NCI-H524 treated with DMSO at 0.1 percent for 48 hours (cell line): ENCODE measurements at places on chromosomes 2 and 18.

DNA sequence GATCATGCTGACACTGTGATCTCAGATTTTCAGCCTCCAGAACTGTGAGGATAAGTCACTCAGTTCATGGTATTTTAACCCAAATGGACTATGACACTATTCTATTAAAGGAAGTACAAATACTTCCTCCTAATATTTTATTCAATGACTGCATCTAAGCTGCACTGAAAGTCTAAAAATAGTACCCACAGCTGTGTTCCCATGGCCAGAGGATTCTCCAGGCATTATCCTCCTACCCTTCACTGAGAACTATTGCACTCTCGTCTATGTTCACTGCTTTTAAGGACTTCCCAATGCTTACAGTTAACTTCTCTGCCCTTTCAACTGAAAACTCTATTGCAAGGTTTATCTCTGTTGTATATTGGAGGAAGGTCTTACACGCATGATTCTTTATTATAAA, 15.2 kb downstream of the LRATD1 start:
- no peak for DNase-seq

DNA sequence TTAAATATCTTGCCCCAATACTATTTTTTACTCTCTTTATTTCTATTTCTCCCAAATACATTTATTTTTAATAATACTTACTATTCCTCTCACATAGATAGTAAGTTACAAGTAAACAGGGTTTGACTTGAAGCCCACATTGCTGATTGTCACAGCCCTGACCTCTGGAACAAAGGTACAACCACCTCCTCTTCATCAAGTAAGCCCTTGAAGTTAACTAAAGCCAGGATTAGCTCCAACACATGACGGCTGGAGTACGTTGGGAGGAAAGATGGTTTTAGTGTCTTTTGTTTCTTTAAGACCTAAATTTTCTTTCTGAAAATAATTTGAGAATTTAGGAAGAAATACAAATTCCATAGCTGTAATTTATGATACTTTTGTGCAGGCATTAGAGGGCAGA, 949 bp downstream of the MYOM1 start:
- no peak for DNase-seq

DNA sequence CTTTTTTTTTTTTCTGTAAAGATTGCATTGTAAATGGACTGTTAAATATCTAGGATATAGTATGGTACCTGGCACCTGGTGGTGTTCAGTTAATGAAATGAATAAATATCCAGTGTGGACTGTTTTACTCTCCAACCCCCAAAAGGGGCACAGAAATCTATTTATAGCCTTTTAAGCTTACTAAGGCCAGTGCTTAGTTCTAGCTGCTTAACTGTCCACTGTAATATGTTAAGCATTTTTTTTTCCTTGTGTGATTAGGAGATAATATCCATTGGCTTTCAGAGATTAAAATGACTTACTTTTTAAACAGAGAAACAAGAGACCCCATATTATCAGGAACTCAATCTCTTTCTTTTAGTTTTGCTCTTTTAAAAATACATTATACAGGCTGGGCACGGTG, 84.4 kb downstream of the ZNF532 start:
- no peak for DNase-seq

DNA sequence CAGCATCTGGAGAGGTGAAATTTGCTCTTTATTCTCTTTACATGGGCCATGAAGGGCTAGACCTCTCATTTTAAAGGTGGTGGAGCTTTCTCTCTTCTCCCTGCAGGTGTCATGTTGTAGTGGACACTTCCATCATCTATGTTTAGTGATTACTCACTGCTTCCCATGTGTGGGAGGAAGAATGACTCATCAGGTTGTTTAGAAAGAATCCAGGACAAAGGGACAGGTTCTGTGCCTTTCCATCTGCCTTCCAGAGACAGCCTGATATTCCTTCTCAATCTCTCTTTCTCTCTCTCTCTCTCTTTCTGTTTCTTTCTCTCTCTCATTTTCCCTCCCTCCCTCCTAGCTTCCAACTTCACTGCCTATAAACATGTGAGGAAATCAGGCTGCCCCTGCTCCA, 38.7 kb downstream of the SCG2 start:
- no peak for DNase-seq

- no peak for DNase-seq
These were observed 16.8 kb upstream of the ITM2C start for GRCh38 chr2:230847883-230848388.

GRCh38 chr18:29616867-29617266, 1425.7 kb downstream of the DSC3 start:
- no peak for DNase-seq

- no peak for DNase-seq
These were observed 196.5 kb downstream of the SATB2 start for GRCh38 chr2:199261239-199261638.

DNA sequence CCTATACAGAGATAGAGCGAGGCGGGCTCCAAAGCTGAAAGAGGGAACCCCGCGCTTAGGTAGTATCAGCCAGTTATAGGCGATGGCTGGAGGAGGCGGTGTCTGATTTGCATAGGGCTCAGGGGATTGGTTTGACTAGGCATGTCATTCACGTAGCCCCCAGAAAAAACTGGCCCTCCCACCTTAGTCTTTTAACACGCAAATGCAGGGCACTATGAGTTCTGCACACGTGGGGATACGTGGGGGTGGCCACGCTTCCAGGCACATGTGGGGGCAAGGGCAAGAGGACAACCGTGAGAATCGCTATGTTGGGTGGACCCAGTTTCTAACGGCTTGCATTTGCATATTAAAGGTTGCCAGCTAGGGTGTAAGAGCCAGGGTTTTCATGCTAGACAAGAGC, 56.7 kb upstream of the MSTN start:
- DNase-seq, result no peak

DNA sequence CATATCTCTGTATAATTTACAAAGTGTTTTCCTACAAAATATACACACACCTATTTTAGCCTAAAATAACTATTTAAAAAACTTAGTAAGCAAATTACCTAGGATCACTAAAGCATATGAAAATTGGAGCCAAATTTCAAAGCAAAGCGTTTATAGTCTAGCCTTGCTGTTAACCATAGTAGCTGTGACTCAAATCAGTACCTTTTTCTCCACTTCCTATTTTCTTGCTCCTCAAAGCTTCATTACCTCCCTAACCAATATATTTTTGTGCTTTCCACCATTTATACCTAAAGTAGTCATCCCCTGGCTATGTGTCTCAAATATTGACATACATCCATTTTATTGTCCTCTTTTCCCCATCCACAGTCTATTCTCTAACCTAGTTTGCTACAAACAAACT, 73.1 kb downstream of the ERBB4 start:
- DNase-seq, result no peak

- peak; percentile 85 for DNase-seq
These were observed 381.3 kb downstream of the SOX11 start for GRCh38 chr2:6073191-6074088.

DNA sequence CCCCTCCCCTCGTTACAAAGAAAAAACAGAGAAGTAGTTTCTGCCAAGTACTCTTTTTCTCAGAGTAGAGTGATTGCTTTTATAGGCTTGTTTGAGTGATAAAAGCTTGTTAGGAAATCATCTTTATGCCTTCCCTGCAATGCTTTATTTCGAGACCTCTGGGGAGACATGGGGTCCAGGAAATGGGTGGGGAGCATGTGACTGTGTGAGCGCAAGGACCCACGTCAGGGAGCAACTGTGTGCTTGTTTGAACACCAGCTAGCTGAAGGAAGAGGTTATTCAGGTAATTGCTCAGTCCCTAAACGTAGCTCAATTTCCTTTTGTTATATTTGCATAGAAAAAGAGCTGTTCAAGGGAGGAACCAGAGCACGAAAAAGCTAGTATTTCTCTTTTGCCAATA, 187.3 kb downstream of the FAM210A start:
- DNase-seq, result no peak

DNA sequence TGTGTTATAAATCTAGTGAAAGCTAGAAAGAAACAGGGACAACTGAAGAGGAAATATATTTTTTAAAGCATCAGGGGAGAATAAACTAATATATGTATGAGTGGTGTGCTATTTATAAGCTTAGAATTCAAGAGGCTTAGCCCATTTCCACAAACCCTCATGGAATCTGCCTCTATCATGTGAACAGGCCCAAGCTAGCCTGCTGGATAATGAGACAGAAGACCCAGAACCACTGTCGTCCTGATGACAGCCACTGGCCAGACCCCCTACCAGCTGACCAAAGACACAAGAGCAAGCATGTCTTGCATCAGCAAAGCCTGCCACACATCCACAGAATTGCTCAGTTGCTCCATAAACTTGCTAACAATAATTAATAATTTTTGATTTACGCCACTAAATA, 382.3 kb upstream of the NXPH2 start:
- no peak for DNase-seq

GRCh38 chr2:77488141-77488540, 34.0 kb downstream of the LRRTM4 start:
- no peak for DNase-seq

DNA sequence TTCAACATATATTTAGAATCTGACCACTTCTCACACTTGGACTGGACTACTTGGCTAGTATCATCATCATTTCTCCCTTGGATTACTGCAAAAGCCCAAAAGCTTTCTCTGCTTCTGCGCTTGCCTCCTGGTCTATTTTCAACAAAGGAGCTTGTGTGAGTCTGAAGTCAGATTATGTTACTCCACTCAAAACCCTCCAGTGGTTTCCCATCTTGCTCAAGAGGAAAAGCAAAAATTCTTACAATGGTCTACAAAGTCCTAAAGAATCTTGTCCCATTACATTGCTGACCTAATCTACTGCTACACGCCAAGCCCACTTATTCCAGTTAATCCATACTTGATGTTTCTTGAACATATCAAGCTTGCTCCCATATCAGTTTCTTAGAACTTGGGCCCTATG, 9.6 kb downstream of the PREPL start:
- no peak for DNase-seq

DNA sequence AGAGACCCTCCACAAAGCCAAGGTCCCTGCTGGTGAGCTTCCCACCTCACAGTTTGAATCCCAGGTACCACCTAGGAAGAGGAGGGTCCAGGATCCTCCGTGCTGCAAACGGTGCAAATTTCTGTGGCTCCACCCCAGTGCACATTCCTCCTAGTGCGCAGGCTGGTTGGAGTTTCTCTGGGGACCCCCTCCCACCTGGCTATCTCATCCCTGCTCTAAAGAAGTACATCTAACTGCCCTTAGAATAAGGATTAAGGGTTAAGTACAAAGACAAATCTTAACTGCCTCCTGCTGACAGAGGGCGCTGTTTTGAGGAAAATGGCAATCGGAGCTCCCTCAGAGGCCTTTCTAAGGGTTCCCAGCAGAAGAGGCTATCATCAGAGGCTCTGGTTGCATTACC, 109.6 kb upstream of the FSIP2 start:
- no peak for DNase-seq

DNA sequence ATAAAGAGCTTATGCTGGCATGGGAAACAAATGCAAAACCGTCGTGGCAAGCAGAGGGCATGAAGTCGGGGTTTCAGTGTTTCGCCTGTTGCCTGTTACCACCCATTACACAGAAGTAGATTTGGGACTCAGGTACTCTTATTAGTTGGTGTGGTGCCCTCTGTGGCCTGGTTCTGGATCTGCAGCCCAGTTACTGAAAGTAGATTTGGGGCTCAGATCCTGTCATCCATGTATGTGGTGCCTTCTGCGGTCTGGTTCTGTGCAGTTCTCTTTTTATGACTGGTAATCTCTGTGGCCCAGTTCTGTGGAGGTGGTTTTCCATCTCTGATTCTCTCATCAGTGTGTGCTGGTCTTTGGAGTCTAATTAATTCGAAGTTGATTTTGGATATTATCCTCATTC, 45.2 kb downstream of the ADNP2 start:
- no peak for DNase-seq

DNA sequence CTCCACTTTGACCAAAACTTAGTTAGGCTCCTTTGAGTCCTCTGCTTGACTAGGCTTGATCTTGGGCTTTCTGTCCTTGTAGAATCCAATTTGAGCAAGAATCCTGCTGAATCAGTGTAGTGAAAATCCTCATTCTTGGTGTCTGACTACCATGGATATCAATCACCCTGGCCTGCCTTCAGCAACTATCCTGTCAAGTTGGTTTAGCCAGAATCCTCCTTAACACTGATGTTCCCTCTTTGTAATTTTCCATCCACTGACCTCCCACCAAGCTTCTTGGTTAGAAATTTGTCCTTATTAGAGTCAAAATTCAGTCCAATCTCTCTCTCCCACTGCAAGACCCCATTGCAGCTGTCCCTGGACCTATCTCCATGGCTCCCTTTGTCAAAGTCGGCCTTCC, 494 bp upstream of the RBM45 start:
- DNase-seq, result no peak
